ENCODE measurements at places on chromosomes 5 and 9. TPM values are rescaled to one million over a fixed set of nuclear protein-coding genes. Genes with fewer than 3 reads are reported as not detected.

Gene UNC5A
- total RNA-seq: not detected

GRCh38 chr5:141608046-141608445 is 10.8 kb downstream of the DIAPH1 start:
- no peak for DNase-seq

- no peak for DNase-seq
Observed at GRCh38 chr5:131647048-131647769, 12.2 kb upstream of the RAPGEF6 start.

Gene UBE2D2
- total RNA-seq: 121 TPM

Gene INSL4
- not detected for total RNA-seq

- no peak for DNase-seq
Observed at GRCh38 chr9:89911721-89912604, 307.2 kb downstream of the GADD45G start.

DNA sequence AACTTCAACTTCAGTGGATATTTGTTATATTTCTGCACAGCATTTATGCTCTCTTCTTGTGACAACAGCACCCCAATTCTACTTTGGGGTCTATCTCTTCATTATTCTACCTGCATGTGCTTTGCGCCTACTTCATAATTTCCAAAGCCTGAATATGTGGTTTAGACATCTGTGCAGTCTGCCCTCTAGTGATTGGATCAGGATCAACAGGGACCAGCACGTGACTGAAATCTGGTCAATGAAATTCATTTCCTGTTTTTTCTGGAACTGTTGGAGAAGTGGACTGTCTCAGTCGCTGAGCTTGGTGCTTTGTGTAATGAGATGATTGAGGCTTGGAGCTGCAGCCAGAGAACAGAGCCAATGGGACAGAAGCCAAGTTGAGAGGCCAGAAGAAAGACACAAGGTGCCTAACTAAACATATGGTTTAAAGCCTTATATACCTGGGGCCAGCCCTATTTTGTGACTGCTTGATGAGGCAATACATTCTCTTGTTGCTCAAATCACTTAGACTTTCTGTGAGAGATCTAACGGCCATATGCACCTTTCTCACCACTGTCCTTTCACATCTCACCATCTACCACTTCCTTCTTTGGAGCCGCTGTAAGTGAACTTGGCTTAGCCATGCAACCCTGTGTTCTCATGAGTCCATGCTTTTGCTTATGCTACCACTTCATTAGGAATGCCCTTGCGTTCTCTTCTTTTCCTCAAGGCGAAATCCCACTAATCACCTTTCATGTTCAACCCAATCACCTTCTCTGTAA is 68.8 kb upstream of the PPP2R2B start:
- no peak for DNase-seq

GRCh38 chr5:153402550-153402949 is 87.9 kb upstream of the GRIA1 start:
- no peak for DNase-seq

Gene SMU1
- 15.8 TPM for total RNA-seq
